Activated naive CD8-positive, alpha-beta T cell treated with anti-CD3 and anti-CD28 coated beads for 36 hours (primary cell): ENCODE measurements at places on chromosomes 2 and 18. TPM values are rescaled to one million over a fixed set of nuclear protein-coding genes. Genes with fewer than 3 reads are reported as not detected.

The LDLRAD4 gene
- total RNA-seq: 27.5 TPM

The OR6B2 gene
- not detected for total RNA-seq

The IL1RL2 gene
- total RNA-seq: 0.25 TPM

GRCh38 chr2:43461453-43462073 lies 134.3 kb downstream of the THADA start:
- peaks cover 19% of the 10 kb centered on the region for H3K36me3 ChIP-seq
- peaks cover 21% of the 10 kb centered on the region for H3K4me1 ChIP-seq
- no peak overlapping the region for H3K4me3 ChIP-seq
- no peak overlapping the region for H3K27ac ChIP-seq
- no peak for DNase-seq

DNA sequence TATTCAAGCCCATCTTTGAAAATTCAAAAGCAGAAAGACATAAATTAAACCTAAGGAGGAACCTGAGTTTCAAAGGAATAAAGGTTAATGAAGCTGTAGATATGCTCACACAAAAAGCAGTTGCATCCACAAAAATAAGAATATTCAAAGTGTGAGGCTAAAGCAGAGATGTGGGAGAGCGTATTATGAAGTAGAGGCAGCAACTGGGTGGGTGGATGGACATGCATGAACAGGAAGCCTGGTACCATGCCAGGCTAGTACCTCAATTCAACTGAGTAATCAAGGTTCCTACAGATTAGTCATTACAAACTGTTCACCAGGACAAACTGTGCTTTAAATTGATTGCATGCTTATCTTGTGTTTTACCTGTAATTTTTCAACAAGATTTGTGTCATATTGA lies 330.0 kb upstream of the PKDCC start:
- peaks cover 10% of the 10 kb centered on the region for H3K4me1 ChIP-seq
- DNase-seq: no peak
- no peaks in the 10 kb centered on the region for H3K36me3 ChIP-seq
- no peaks in the 10 kb centered on the region for H3K27me3 ChIP-seq
- H3K4me3 ChIP-seq: no peak overlapping the region
